Calu3 (cell line): ENCODE measurements at places on chromosomes 16 and 17.

DNA sequence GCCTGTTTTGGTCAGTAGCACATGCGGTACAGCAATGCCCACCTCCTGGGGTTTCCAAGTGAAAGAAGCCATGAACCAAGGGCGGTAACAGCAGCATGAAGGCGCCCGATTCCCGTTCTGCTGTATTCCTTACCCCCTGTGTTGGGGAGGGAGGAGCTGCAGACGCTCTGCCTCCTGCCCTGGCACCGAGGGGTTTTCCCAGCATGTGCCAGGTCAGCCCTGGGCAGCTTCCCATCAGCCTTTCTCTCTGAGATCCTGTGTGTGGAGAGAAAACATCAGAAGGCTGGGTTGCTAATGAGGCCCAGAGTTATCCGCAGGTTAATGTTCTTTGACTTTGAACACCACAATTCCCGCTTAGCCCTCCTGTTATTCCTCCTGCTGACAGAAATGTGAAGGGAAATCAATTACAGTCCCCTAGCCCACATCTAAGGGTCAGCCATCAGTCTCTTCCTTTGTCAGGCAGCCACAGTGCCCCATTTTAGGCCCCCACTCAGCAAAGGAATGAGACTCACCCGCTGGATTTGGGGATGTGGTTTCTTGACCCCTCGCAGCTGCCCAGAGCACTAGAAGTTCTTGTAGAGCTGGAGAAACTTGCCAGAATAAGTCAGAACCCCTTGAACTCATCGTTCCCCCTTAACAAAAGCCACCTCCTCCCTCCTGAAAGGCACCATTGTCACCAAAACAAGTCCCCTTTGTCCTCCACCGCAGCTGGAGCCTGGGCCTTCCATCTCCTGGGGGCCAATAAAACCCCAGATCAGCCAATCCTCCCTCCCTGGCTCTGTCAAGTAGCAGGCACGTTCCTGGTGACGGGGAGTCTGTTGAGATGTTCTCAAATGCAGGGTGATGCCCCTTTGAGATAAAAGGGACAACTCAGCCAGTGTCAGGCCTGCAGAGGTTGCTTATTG, 168.5 kb downstream of the KATNIP start:
- peak; percentile 33 for DNase-seq

DNA sequence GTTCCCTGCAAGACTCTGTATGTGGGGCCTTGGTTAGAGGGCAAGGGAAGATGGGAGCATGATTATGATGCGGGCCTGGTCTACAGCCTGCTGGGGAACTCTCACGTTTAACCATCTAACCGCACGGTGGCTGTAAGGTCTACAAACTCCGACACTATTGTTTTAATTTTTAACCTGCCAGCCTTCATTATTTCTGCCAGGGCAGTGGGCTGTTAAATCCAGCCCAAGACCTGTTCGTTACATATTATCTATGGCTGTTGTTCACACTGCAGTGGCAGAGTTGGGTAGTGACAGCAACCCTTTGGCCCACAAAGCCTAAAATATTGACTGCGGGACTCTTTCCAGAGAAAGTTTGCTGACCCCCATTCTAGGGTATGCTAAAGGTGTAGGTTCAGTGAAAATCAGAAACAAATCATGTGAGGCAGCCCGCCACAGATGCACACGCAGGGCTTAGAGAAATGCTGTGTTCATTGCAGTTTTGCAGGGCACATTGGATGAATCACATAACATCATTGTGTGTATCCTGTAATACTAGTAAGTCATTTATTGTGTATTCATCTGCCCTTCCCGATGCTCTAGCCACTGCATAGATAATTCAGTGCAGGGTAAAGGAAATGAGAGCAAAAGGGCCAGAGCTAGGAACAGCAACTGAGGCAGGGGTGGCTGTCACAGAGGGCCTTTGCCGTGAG, 14.3 kb downstream of the SNX29 start:
- DNase-seq, result no peak

DNA sequence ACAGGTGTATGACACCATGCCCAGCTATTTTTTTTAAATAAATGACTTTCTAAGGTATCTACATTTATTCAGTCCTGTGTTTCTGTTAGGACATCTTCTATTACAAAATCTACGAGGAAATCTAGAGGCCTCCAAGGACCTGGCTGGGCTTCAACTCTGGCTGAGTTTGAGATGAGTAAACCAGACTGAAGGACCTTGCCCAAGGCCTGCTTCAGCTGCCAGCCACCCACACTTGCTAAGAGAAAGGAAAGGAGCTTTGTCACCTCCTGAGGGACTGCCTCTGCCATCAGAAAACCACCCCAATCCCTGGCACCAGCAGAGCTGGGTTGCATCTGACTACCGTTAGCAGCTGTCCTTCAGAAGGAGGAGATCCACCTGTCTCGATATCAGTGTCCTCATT, 1.3 kb upstream of the MYO1D start:
- no peak for DNase-seq

- DNase-seq, result no peak
Measured at GRCh38 chr17:32814836-32815235, 62.1 kb downstream of the MYO1D start.

DNA sequence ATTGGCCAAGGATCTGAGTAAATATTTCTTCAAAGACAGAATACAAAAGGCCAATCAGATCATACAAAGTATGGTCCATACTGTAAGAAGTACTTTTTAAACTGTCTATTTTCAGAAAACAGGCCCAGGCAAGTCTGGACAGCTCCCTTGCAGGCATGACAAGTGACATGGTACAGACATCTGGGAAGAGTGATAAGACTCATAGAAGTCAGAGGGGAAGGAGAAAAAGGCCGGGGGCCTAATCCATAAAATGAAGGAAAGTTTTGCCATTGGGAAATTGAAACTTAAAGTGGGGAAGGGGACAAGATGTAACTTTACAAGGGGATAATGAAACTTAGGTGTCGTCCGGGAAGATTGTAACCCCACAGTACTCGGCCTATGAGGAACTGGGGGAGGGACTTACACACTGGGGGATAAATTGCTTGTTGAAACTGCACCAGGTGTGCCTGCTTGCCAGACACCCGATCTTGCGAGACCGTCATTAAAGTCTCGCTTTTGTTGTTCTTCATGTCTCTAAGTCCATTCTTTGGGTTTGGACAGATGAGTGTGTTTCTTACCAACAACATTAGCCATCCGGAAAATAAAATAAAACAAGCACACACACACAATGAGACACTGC, 684.0 kb downstream of the CDH11 start:
- DNase-seq, result no peak
